Transverse colon (tissue), 4 donors: ENCODE measurements at places on chromosomes 16 and 17.

GRCh38 chr16:87747626-87748414 is 18.0 kb downstream of the KLHDC4 start:
- no peak for DNase-seq

- DNase-seq = peak; percentile 93
These were observed at the start of gene HSD3B7 for GRCh38 chr16:30984669-30985400. TSS of gene HSD3B7 (plus strand) at chr16:30985207. CDS start at chr16:30985659, 452 bp downstream.

GRCh38 chr16:66878067-66878466 is 2.2 kb upstream of the PDP2 start:
- no peak for DNase-seq

DNA sequence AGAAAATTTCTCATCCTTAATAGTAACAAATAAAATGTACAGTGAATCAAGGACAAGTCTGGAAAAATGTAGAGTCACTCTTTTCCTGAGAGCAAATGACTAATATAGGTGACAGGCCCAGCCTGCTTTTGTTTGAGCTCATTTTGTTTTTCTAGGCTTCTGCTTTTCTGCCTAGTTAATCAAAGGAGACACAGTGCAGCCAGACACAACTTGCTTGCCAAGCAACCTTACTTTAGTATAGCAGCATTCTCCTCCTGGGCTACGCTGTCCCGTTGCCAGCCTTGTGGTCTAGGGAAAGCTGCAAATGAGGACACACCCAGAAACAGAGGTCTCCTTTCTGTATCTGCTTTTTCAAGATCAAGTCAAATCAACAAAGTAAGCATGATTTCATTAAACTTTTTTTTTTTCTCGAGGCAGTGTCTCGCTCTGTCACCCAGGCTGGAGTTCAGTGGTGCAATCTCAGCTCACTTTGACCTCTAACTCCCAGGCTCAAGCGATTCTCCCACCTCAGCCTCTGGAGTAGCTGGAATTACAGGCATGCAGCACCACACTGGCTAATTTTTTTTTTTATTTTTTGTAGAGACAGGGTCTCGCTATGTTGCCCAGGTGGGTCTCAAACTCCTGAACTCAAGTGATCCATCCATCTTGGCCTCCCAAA is 17.2 kb downstream of the GINS3 start:
- DNase-seq = no peak

DNA sequence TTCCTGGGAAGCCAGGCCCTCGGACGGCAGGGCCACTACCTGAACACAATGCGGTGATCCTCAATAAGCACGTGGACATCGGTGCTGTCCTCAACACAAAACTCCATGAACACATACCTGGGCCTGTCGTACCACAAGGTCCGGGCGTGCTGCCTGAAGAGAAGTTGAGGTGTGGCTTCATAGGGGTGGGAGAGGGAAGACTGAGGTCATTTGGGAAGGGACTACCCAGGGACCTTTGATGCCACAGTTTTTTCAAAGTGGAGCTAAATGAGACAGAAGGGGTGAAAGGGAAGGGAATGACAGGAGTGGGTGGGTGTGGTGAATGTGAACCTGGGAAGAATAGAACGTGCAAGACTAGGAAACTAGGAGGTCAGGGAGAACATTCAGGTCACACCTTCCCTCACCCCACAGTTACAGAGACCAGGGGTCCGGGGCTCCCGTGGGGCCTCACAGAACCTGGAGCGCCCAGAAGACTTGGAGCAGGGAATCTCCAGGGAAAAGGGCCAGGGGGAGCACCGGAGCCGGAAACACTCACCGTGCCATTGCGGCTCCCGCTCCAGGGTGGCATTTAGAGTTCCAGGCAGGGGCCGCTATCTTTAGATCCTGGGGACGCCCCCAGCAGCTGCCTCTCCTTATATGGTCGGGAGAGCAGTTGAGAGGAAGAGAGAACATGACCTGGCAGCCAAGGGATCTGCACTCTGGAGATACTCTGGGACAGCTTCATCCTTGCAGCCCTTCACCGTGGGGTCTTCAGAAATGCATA is at the start of gene PTGES3L:
Gene PTGES3L, minus strand, starts transcription at position 570 of the 763 bp plus-strand sequence. Its CDS starts 27 bp downstream, at position 543.
- DNase-seq = peak; percentile 63

DNA sequence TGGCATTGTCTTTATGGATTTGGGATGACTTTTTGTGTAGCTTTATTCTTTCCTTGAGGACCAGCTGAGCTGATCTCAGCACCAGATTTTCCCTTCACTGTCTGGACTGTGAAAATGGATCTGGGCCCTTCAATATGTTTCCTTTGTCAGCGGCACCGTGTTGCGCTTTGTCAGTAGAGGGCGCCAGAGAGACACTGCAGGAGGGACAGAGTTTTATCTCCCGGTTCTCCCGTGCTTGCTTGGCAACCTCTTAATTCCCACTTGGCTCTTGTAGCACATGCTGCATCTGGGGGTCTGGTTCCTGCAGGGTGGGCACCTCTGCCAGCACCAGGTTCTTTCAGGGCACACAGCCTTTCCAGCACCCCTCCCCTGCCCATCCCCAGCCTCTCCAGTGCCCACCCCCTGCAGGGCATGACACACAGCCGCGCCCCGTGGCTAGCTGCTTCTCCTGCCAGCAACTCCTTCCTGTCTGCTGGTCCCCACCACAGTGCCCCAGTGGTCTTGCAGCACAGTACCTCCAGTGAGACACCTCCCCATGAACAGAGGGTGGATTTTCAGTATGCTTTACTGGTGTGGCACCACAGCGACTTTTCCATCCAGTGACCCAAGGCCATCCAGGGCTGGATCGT is 19.6 kb downstream of the OR1D5 start:
- DNase-seq = no peak

DNA sequence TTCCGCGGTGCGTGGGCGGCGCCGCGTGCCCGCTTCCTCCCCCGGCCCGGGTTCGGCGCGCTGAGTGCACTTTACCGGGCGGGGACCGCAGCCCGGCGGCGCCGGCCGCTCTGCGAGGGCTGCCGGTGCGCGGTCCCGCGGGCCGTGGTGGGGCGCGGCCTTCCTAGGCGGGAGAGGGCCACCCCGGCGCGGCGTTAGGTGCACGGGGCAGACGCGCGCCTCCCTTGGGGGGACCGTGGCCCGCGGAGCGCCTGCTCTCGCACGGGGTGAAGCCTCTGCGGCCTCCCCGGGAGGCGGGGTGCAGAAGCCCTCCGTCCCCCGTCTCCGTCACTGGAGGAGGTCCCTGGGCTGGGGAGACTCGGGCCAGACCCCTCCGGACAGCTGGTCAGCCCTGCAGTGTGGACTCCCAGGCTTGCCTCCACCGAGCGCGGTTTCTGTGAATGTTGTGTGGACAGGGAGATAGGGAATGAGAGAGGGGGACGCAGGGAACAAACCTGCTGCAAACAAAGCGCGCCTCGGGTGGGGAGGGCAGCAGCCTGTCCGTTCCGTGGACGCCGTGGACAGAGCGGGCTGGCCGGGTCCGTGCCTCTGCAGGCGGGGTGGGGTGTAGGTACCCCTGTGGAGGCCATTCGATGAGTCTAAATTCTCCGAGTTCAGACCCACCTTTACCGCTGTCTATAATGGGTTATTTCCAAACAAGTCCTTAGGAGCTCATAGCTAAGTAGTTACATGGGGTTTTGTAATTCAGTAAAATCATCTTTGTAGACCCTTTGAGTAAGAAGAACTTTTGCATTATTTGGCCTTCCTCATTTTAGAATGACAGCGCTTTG is 721 bp downstream of the TBCD start:
- peak; percentile 39 for DNase-seq

DNA sequence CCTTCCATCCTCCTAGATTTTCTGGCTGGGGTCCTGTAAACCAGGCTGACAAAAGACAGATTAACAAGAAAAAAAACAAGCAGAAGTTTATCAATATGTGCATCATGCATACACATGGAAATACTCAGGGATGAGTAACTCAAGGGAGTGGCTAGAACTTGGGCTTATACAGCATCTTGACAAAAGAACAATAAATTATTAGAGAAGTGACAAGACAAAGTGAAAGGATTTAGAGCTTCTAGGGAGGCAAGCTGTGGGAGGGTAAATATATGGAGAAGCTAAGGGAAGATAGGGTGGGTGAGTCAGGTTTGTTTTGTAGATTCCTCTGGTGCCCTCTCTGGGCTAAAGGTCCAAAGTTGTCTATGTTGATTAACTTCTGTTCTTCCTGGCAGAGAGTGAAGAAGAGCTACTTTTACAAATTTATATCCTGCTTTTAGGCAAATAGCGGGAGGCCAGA is 48.0 kb upstream of the NDRG4 start:
- no peak for DNase-seq
